NCI-H1048 (cell line): ENCODE measurements at places on chromosomes 4 and X.

GRCh38 chrX:65874765-65875164 is 165.1 kb downstream of the VSIG4 start:
- no peak for DNase-seq

GRCh38 chrX:136106920-136107528 is 40.3 kb upstream of the FHL1 start:
- no peak for DNase-seq

- DNase-seq = no peak
Observed at GRCh38 chrX:101057093-101057714, 5.3 kb upstream of the TRMT2B start.

- DNase-seq = no peak
Observed at GRCh38 chrX:9851890-9852289, 65.7 kb downstream of the SHROOM2 start.

- no peak for DNase-seq
Observed at GRCh38 chr4:94244087-94244828, 36.6 kb downstream of the SMARCAD1 start.

- peak; percentile 6 for DNase-seq
Observed at GRCh38 chr4:74311696-74312313, 3.5 kb downstream of the EPGN start.

GRCh38 chr4:95092766-95093165 is 335.0 kb downstream of the BMPR1B start:
- DNase-seq = no peak

DNA sequence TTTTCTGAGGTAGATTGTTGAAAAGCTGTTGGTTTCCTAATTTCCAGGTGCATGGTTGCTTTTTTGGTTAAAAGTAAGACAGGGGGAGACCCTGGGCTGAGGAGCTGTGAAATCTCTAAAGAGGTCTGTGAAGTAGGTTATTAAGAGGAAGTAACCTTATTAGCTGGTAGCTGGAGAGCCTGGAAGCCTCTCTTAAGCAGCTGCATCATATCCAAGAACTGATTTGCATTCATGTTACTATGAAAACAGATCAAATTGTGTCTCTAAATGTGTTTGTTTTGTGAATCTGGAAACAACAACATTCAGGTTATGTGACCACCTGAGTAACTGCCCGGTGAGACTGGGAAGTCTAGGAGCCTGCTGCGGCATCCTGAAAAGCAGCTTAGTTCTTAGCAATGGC is 54.1 kb downstream of the ARHGAP10 start:
- DNase-seq = no peak

DNA sequence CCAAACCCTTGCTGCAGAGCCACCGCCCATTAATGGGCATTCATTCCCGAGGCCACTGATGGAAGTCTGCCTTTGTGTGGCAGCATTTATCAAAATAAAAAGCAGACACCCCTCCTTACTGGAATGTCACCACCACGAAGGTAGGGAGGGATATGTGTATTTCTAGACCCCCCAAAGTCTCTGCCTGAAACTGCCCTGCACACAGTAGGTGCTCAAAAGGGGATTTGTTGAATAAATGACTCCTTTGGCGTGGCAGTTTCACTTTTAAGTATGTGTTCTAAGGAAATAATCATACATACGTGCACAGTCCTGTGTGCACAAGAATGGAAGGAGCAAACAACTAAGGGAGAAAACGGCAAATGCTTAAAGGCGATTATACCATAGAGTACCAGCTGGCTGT is 23.6 kb upstream of the GLOD5 start:
- no peak for DNase-seq

GRCh38 chr4:145502809-145503208 is 21.2 kb downstream of the SMAD1 start:
- DNase-seq = no peak

DNA sequence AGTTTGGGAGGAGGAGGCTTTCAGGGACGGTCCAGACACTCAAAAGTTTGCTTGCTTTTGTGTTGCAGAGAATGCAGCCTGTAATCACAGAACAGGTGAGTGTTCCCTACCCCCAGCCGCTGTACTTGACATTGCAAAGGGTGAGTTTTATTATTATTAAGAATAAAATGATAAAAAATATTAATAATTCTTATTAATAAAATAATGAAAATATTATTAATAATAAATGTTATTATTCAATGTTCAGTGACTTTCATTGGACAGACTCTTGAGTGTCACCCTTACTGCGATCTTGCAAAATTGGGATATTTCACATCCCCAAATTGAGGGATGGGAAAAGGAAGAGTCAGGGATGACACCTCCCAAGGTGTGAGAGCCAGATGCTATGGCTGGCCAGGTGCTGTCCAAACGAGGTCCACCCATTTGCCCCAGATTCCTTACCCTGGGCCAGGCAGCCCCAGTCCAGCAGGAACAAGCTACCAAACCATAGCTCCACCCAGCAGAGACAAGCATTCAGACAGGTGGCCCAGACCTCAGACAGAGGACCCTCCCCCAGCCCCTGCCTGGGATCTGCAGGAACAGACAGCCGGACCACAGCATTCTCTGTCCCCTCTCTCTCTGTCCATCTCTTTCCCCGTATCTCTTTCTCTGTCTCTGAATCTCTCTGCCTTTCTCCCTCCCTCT is 22.4 kb downstream of the IL3RA start:
- no peak for DNase-seq

GRCh38 chr4:39928538-39928937 is 49.2 kb downstream of the PDS5A start:
- DNase-seq = no peak

DNA sequence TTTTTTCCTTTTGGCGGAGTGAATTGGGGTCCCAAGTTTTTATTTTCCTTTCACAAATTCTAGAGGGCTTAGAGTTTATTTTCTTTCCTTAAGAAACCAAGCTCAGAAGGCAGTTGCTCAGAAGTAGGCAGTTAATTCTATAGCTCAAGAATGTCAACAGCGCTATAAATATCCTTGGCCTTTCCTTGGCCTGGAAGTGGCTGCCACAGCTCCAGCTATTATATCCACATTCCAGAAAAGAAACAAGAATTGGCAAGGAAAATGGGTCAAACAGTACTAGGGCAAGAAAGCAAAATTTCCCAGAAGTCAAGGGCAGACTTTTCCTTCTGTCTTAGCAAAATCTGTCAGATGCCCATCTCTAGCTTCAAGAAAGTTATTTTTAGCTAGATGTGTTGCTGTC is 31.0 kb downstream of the SLC10A6 start:
- DNase-seq = no peak

GRCh38 chr4:29278585-29278984 is 1441.6 kb upstream of the PCDH7 start:
- DNase-seq = no peak

DNA sequence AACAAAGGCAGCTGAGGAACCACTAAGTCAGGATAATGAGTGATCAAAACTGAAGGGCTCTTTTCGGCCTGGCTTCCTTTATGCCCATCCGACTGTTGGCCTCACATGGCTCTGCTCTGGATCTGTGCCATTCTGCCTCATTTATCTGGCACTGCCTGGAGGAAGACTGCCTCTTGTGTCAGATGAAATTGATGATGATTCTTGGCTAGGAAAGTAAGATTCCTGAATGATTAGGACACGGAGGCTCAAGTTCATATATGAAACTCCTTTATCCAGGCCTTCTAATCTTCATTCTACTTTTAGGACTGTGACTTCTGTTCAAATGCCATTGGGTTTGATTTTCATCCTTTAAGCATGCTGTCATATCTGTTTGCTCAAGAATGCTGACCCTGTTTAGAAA is 475.4 kb upstream of the RPS6KA3 start:
- DNase-seq = no peak

- DNase-seq = no peak
Observed at GRCh38 chr4:75254745-75255144, 259.5 kb downstream of the RCHY1 start.

GRCh38 chrX:52284865-52285264 is 84.0 kb upstream of the XAGE2 start:
- no peak for DNase-seq

DNA sequence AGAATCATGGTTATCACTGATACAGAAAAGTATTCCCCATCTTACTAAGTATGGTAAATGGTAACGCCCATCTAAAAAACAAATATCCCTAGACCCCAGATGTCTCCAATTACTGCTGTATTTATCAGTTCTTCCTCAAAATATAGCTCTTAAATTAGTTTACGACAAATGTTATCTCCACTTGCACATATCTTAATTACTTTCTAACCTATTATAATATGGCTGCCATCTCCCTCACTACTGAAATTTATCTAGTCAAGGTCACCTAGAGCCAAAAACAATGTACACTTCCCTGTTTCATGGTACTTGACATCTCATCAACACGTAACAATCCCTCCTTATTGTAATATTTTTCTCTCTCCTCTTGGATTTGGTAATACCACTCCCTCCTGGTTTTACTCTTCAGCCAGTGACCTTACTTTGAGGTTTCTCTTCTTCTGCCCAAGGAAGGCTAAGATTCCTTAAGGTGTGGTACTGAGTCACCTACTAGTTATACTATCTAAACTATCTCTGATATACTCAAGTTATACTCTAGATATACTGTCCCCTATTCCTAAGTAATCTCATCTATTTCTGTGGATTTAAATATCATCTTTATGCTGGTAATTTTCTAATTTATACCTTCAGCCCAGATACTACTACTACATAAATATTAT is 8.6 kb downstream of the LCORL start:
- no peak for DNase-seq

DNA sequence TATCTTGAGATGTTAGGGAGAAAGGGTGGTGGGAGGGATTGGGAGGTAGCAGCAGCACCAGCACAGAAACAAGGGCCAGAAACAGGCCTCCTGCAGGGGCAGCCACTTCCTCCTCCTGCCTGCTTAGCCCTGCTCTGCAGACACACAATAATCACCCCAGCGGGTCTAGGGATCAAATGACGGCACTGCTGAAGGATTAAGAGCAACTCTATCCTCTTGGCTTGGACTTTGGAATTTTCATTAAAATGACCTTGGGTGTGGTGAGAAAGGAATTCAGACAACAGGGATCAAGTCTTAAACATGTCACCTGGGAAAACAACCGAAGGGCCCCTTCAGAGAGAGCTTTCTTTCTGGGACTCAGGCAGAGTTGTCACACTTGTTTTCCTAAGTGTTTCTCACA is 353.4 kb downstream of the SPRY1 start:
- DNase-seq = peak; percentile 23

GRCh38 chrX:139892512-139892911 is 40.3 kb downstream of the ATP11C start:
- no peak for DNase-seq

- DNase-seq = no peak
Observed at GRCh38 chrX:30653415-30654131, at the start of gene GK. TSS of gene GK (plus strand) at chrX:30653423. CDS start at chrX:30653538, 115 bp downstream.

- DNase-seq = no peak
Observed at GRCh38 chr4:42152507-42153504, at the start of gene BEND4. TSS of gene BEND4 (minus strand) at chr4:42152655. CDS start at chr4:42152143, 512 bp downstream.

DNA sequence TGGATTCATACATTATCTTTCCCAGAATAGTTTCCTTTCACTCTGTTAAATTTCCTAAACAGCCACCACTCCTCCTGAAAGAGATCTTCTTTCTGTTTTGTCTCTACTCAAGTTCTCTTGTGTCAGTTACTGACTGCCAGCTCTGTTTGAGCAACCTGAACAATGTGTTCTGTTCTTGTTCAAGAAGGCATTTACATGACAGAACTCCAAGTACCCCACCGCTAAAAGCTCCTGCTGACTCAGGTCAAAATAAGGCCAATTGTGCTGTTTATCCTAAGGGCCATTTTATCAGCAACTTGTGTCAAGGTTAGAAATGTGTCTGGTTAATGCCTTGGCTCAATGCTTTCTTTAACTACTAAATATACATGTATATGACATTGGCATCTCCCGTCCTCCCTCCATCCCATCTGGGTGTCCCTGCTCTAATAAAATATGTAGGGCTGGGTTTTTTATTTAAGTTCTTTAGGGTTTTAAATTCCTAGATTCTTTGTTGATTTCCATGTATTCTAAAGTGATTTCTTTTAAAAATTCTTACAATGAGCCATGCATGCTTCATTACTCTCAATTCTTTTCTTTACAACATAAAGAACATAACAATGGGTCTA is 144.3 kb upstream of the PAQR3 start:
- DNase-seq = no peak

DNA sequence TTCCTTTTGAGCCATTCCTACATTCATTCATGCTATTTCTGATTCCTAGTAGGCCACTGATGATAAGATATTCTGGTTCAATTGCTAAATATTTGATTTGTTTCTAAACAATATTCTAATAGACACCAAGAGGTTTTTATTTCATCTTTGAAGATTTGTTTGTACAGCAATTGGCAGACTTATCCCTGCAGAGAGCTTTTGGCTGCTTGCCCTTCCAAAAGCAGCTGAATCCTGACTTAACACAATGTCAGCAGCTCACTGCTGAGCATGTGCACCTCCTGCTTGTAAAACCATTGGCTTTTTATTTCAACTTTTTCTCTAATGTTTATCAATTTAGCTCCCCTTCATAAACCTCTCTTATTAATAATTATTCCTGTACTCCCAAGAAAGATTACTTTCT is 45.3 kb downstream of the MMRN1 start:
- DNase-seq = no peak

DNA sequence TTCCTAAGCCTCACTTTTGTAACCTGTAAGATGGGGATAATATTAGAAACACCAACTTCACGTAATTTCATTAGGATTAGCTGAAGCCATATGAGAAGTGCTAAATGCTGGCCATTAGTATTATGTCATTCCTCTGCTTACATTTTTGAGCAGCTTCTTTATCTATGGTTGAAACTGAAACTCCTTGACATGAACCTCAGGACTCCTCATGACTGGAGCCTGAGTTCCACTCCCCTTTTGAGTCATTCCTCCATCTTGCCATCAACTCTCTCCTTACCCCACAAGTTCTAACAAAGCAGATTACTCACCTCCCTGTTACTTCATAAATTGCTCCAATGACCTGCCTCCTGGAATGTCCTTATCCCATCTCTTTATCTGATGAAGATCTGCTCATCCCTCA is 123.2 kb upstream of the KCNIP4 start:
- DNase-seq = no peak

- no peak for DNase-seq
Observed at GRCh38 chr4:40662962-40663604, 33.4 kb upstream of the RBM47 start.

DNA sequence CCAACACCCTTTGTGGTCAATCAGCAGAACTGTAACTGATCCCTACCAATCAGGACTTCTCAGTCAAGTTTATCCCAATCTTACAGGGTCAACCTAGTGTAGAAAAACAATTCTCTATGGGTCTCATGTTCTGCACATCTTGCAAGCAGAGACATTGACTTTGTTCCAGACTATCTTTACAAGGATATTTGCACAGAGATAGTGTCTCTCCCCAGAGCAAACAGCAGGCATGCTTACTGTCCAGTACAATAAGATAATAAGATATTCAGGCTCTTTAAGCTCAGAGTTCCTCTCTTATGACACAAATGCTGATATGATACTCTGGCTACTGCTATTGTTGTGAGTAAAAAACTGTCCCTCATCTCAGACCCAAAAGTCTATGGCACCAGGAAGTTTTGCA is 53.2 kb downstream of the ACSL4 start:
- DNase-seq = no peak

DNA sequence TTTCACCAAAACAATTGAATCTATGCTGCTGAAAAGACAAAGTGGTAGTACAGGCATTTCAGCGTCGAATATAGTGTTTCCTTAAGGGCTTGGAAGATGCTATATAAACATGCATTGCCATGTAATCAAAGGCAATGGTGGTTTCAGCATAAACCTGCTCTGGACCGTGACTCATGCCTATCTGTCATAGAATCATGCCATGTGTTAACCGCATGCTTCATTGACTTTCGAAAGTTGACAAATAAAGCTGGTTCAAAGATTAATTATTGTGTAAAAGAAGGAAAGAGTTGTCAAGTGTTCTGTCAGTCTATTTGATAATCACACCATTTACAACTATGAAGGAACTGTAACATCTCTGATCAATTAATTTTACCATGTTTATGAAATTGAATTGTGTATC is 83.2 kb downstream of the FUNDC1 start:
- no peak for DNase-seq
